ENCODE measurements at places on chromosomes 12 and 14.
A peak's percentile ranks its signal among the peaks of the same experiment; 100 is the strongest.

DNA sequence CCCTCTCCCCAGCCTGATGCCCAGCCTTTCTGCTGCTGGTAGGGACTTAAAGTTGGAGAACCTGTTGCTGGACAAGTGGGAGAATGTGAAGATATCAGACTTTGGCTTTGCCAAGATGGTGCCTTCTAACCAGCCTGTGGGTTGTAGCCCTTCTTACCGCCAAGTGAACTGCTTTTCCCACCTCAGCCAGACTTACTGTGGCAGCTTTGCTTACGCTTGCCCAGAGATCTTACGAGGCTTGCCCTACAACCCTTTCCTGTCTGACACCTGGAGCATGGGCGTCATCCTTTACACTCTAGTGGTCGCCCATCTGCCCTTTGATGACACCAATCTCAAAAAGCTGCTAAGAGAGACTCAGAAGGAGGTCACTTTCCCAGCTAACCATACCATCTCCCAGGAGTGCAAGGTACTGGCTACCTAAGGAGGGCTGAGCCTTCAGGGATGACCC is 1.6 kb downstream of the TSSK4 start:
- no peak for DNase-seq

DNA sequence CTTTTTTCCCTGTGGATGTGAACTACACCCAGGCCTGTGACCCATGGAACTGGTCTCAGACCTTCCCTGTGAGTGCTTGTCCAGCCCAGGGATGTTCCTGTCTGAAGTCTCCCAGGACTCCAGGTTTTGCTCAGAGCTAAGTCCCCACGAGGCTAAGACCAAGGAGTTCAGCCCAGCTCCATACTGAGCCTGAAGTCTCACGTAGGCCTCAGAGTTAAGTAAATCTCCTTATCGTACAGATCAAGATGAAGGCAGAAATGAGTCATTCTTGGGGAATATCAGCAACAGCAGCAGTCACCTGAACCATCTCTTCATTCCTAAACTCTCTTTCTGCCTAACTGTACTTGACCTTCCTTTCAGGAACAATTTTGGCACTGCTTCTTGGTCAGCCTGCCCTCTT is 139.8 kb downstream of the ANO6 start:
- DNase-seq, result no peak

DNA sequence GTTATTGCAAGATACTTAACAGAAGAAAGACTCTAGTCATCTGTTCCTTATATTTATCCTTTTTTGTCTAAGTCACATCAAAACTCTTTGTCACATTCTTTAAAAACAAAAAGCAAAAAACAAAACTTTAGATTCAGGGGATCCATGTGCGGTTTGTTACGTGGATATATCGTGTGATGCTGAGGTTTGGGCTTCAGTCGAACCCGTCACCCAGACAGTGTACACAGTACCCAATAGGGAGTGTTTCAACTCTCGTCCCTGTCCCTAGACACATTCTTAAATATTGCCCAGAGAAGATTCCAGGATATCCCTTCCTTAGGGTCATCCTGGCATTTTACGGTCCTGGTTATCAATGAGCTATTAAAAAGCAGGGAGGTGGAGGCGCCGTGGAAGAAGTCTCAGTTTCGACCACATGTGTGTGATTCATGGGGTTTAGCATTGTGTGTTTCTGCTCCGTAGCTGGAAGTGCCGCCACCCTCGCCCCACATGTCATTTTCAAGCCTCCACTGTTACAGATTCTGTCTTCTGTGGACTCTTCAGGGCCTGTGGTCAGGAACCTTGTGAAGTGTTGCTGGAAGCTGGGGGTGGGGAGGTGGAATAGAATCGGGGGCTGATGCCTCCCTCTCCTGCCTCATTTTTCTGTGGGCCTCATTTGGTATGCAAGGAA is 19.9 kb downstream of the CCND2 start:
- no peak for DNase-seq

GRCh38 chr14:39873791-39874190 is 441.6 kb upstream of the FBXO33 start:
- DNase-seq, result no peak

- DNase-seq, result no peak
These were observed 101.3 kb downstream of the SLC6A15 start for GRCh38 chr12:84811291-84811690.

- no peak for DNase-seq
These were observed 13.2 kb upstream of the MDM2 start for GRCh38 chr12:68794653-68795251.

GRCh38 chr12:122835750-122836026 is 431 bp downstream of the HIP1R start:
- DNase-seq, result no peak

- DNase-seq, result no peak
These were observed 9.1 kb downstream of the KIF26A start for GRCh38 chr14:104147346-104148125.

DNA sequence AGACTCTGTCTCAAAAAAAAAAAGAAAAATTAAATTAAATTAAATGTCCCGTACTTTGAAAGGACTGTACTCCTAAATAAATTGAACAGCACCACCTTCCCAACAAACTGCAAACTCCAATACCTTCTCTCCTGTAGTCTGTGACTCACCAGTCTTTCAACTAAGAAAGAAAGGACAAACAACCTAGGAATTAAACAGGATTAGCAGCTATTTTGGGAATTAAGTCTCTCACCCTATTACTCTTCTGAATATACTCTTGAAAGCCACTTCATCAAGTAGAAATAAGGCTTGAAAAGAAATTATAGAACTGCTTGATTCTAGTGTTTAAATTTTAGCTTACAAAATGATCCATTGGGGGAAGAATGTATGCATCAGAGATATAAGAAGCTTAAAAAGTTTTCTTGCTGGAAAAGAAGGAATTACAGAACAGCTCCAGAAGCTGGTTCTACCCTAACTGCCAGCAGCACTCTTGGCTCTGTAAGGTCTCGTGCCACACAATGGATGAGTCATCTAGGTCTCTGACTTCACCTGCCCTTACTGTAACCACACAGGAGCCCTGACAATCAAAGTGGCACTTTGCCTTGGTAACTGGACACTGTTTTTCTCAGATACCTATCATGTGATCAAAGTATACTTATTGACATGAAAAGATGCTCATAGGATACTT is 57.0 kb upstream of the CERS5 start:
- no peak for DNase-seq

- DNase-seq, result no peak
These were observed 3.3 kb downstream of the LTB4R start for GRCh38 chr14:24314377-24315193.

GRCh38 chr14:83988275-83988674 is 1541.7 kb upstream of the FLRT2 start:
- no peak for DNase-seq

DNA sequence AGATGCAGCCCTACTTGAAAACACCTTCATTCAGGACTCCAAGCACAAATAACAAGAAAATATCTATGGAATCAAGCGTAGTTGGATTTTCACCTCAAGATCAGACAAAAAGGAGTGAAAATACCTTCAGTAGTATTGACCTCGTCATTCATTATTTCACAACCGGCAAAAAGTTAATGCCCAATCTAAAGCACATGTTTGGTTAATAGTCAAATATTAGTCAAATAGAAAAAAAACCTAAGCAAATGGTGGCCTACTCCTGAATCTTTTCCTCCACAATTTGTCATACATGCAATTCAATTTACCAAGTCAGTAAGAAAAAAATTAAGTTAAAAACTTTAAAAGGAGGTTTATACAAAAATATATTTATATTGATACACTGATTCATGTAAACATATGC is 50.0 kb downstream of the SLC38A4 start:
- DNase-seq, result no peak

GRCh38 chr14:105845725-105846309 is 319.4 kb downstream of the TMEM121 start:
- no peak for DNase-seq

DNA sequence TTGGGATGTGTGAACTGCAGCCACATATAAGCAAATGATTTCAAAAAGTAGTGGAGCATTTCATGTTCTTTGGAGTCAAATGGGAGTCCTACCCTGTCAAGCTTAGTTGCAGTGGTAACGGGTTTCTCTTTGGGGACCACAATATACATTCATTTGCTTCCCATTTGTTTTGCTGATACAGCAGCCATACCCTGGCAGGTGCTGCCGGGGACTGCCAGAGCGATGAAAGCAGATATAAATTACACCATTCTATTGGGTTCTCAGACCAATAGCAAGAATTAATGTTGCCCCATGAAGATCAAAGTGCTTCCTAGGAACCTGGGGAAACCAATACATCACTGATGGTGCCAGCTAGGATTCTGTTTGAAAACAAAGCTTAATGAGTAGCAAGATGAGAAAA is 1621.5 kb upstream of the FLRT2 start:
- DNase-seq, result no peak

- no peak for DNase-seq
These were observed 168.2 kb upstream of the BCL2L14 start for GRCh38 chr12:11902525-11902875.

DNA sequence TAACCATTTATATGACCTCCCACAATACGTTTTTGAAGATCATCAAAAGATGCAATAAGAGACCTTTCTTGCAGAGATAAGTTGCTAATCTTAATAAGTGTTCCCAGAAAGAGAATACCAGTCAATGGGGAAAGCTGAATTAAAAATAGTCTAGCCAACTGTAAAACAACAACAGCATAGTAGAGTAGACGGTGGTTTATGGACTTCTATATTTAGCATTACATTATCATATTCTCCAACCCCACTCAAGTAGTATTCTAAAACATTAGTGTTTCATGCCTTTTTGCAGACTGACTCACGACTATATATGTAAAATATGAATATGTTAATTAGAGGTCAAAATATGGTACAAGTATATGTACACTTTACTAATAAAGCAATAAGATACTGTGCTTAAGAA is 218.9 kb downstream of the MED13L start:
- no peak for DNase-seq

- no peak for DNase-seq
These were observed 1106.9 kb downstream of the TMTC2 start for GRCh38 chr12:83793616-83794015.

DNA sequence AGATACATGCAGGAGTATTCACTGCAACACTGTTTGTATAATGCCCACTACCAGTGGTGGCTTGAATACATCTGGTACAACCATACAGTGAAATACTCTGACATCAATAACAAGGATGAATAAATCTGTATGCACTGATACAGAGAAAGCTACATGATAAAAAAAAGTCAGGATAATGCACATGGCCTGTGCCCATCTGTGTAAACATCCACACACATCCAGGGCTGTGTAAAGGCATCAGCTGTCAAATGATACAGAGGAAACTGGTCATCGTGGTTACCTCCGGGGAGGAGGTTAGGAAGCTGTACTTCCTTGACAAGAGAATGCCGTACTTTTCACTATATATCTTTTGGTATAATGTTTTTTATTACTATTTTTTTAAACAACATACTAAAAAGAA is 176.6 kb downstream of the FOXN3 start:
- DNase-seq, result no peak

- peak; percentile 27 for DNase-seq
These were observed 1247.4 kb downstream of the LRFN5 start for GRCh38 chr14:42854061-42854460.

- no peak for DNase-seq
These were observed 42.6 kb upstream of the CHGA start for GRCh38 chr14:92880351-92880750.

- DNase-seq, result no peak
These were observed 805 bp upstream of the KRT7 start for GRCh38 chr12:52232203-52232673.

- peak; percentile 73 for DNase-seq
These were observed 61.5 kb downstream of the LGMN start for GRCh38 chr14:92686900-92687427.

DNA sequence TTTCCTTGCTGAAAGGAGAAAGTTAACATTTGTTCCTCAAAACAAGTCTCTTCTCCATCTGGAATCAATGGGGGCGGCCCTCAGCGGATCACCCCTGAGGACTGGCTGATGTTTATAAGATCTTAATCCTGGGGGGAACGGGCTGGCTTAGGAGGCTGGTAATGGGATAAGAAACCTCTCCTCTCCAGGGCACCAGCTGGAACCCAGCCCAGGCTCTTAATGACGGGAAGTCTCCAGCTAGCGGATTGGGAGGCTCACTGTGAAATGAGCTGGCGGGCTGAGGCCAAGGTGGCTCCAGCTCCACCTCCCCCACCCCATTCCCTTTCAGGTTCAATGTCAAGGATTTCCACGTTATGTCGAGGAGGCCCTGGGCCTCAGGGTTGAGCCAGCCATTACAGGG is 1133.0 kb downstream of the VRK1 start:
- DNase-seq, result no peak

GRCh38 chr14:38775986-38776385 is 327.0 kb downstream of the SEC23A start:
- no peak for DNase-seq

DNA sequence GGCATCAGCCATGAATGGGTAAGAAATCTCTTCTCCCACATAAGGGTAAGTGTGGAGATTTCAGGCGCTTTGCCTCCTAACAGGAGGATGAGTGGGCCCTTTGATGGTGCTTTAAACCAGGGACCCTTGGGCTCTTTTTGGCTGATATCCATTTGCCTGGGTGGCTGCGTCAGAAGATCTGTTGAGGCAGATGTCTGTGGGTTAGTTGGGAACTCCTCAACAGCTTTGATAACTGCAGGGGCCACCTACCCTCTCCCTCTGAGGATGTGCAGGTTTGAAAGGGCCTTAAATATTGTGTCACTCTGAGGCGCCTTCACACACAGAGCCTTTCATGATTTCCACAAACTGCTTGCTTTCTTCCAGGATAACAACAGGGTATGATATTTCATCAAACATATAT is 210.7 kb downstream of the PPM1H start:
- DNase-seq, result no peak

GRCh38 chr12:109625131-109625559 is 51.6 kb downstream of the MVK start:
- peak; percentile 97 for DNase-seq

DNA sequence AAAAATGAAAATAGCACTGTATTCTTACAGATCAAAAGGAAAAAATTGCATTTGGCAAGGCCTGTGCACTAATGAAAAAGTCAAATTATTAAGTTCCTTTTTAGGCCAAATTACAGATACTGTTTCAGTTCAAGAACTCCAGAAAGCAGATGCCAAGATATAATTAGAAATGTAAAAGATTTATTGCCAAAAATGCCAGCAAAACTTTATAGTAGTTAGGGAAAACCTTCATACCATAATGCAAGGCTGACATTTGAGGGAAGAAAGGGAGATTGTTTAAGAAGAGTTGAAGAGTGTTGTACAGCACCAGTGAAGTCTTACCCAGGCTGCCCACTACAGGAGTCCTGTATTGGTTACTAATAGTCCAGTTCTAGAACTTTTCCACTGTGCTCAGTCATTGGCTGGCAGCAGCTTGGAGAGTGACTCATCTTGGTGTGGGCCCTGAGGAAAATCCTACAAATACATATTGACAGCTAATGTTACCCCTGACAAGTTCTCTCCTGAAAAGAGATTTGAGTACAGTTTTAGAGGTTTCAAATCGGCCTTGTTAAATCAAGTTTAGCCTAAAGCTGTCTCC is 600.4 kb downstream of the C12orf50 start:
- DNase-seq, result peak; percentile 3

- no peak for DNase-seq
These were observed 55.9 kb downstream of the CCDC92 start for GRCh38 chr12:123916729-123917128.

- no peak for DNase-seq
These were observed 1566.9 kb upstream of the TMEM132C start for GRCh38 chr12:126700096-126700495.

GRCh38 chr12:15855646-15856045 is 26.5 kb upstream of the STRAP start:
- no peak for DNase-seq

GRCh38 chr14:54786838-54787237 is 115.8 kb downstream of the GCH1 start:
- no peak for DNase-seq
